ENCODE measurements at places on chromosomes 5 and 9.

- DNase-seq = no peak
Observed at GRCh38 chr9:10876333-10876732, 263.5 kb upstream of the PTPRD start.

DNA sequence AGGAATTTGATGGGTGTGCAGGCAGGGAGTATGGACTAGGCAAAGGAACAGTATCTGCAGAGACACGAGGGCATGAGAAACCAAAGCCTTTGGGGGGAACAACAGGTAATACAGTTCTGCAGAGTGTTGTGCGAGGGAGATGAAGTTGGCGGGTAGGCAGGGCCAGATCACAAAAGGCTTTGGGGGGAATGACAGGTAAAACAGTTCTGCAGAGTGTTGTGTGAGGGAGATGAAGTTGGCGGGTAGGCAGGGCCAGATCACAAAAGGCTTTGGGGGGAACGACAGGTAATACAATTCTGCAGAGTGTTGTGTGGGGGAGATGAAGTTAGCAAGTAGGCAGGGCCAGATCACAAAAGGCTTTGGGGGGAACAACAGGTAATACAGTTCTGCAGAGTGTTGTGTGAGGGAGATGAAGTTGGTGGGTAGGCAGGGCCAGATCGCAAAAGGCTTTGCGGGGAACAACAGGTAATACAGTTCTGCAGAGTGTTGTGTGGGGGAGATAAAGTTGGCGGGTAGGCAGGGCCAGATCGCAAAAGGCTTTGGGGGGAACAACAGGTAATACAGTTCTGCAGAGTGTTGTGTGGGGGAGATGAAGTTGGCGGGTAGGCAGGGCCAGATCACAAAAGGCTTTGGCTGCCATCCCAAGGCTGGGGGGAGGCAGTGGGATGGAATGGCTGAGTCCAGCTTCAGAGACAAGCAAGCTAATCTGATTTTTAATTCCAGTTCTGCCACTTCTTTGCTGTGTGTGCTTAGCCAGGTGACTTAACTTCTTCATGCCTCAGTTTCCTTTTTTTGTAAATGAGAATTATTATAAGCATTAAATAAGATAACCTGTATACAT lies 33.0 kb downstream of the FRMPD1 start:
- no peak for DNase-seq

DNA sequence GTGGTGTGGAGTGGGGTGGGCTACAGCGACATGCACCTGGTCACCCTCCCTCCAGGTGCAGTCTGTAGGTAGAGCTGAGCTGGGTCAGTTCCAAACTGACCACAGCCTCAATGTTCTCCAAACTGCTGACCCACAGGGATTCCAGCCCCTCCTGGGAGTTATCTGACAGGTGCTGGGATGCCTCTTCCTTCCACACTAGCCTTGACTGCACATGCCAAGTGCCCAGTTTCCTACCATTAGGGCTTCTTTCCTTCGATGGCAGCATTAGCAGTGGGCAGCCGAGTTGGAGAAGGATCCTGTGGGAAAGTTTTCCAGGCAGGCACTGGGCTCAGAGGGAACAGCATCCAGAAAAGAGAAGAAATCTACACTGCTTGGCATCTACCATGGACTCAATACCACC lies 64.0 kb upstream of the GABRP start:
- DNase-seq = no peak

- DNase-seq = no peak
Observed at GRCh38 chr5:16593013-16593412, 23.8 kb downstream of the RETREG1 start.

GRCh38 chr9:4873066-4873465 lies 80.3 kb downstream of the RCL1 start:
- DNase-seq = no peak

GRCh38 chr5:74334762-74335384 lies 305.7 kb downstream of the ENC1 start:
- DNase-seq = no peak

GRCh38 chr9:16561121-16561520 lies 309.3 kb downstream of the BNC2 start:
- DNase-seq = no peak

GRCh38 chr5:154697371-154697770 lies 57.8 kb upstream of the LARP1 start:
- DNase-seq = no peak

- DNase-seq = no peak
Observed at GRCh38 chr9:131277287-131277909, 1.1 kb upstream of the FAM78A start.

- no peak for DNase-seq
Observed at GRCh38 chr9:105024529-105024928, 96.6 kb upstream of the ABCA1 start.

GRCh38 chr9:121201045-121201737 lies 478 bp downstream of the RAB14 start:
- peak; percentile 31 for DNase-seq

DNA sequence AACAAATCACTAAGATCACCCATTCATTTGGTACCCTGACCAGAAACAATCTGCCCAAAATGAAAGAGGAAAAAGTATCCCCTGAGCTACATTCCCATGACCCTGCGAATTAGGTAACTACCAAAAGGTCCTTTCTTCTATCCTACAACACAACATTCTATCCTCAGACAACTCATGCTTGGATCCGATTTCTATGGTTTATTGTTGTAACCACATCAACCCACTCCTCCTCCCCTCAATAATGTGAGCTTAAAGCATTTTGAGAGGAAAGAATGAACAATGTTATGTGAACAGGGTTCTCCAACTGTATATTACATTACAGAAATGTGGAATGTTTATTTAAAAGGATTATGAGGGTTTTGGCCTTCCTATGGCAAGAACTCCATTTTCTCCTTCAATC lies 4.0 kb downstream of the SLC35D2 start:
- DNase-seq = no peak

DNA sequence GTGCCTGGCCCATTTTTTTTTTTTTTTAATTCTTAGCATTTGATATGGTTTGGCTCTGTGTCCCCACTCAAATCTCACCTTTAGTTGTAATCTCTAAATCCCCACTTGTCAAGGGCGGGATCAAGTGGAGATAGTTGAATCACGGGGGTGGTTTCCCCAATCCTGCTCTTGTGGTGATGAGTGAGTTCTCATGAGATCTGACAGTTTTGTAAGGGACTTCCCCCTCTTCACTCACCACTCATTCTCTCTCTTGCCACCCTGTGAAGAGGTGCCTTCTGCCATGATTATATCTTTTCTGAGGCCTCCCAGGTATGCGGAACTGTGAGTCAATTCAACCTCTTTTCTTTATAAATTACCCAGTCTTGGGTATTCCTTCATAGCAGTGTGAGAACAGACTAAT lies 27.2 kb downstream of the NDUFAF2 start:
- peak; percentile 5 for DNase-seq

GRCh38 chr5:75310212-75310611 lies 26.8 kb upstream of the HMGCR start:
- no peak for DNase-seq

- no peak for DNase-seq
Observed at GRCh38 chr5:43078956-43079355, 38.8 kb upstream of the ANXA2R start.

DNA sequence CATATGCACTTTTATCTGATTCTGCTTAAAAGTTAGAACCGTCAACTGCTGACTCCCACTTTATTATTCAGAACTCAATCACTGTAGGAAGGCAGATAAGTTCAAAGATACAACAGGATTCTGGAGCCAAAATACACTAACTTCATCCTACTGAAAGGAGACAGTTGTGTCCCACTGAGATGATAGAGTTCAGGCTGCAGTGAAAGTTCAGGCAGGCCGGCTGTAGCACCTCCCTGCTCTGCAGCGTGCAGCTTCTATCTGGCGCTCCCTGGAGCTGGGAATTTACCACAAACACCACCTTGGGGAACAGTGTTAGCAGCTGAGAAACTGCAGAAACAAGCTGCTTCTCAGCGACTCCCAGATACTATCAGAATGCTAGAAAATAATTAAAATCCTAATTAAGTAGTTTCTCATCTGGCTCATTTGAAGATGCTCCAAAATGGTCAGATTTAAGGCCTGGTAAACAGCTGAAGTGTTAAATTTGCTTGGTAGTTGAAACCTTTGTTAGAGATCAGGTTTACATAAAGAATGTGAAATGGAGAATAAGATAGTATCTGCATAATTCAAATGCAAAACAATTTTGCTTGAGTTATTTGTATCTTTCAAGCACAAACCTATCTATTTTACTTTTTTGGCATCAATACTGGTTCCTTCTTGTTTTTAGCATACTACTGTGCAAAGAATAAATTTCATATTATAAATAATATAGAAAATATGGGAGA lies 52.3 kb upstream of the CNTLN start:
- DNase-seq = no peak
